ENCODE measurements at places on chromosomes 5 and 9.
A peak's percentile ranks its signal among the peaks of the same experiment; 100 is the strongest.

- no peak for DNase-seq
Observed at GRCh38 chr5:127210042-127210441, 80.6 kb upstream of the MEGF10 start.

- peak; percentile 76 for DNase-seq
Observed at GRCh38 chr9:89606624-89607311, 2.0 kb downstream of the GADD45G start.

GRCh38 chr5:5430136-5430535 is 7.7 kb downstream of the ICE1 start:
- DNase-seq: no peak

GRCh38 chr5:149419859-149420544 is 40.9 kb upstream of the IL17B start:
- no peak for DNase-seq

DNA sequence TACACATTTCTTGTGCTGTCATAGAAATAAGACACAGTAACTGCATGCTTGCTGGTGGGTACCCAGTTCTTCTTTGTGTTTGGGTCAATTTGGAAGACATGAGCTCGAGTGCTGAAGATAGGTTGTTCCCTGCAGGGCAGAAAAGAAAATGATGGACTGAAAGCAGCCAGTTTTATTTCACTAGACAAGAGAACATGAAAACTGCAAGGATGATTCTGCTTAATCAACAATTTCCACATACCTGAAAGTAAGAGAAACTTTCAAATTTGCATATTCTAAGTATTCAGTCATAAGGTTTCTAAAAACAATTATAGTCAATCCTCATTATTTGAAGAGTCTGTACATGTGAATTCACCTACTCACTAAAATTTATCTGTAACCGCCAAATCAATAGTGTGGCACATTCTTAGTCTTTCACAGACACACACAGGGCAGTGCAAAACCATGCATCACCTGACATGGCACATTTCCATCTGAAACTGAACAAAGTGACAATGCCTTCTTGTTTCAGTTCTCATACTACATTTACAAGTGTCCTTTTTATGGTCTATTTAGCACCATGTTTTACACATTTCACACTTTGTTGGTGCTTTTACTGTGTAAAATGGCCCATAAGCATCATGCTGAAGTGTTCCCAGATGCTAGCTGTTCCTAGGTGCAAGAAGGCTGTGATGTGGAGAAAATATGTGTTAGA is 56.9 kb downstream of the HOMER1 start:
- no peak for DNase-seq

GRCh38 chr9:94056442-94056974 is 27.8 kb upstream of the PTPDC1 start:
- no peak for DNase-seq

- DNase-seq: no peak
Observed at GRCh38 chr9:108476574-108476973, 379.2 kb downstream of the ACTL7B start.

- DNase-seq: peak; percentile 15
Observed at GRCh38 chr5:168269937-168270330, 21.5 kb upstream of the WWC1 start.

DNA sequence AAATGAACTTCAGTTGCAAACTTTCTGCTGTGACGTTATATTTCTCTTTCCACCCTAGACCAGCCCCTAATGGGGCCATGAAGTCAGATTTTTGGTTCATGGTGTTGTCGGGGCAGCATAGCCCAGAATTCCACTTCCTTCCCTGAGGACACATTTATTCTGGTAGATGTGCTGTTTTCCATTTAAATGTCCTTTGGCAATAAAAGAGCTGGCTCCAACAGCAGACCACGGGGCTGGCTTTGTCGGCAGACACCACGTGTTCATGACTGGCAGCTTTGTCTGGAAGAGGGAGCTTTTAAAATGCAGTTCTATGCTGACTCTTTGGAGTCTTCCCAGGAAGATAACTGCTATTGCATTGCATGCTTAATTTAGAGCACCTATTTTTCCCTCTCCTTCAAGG is 17.6 kb upstream of the LCP2 start:
- peak; percentile 36 for DNase-seq

DNA sequence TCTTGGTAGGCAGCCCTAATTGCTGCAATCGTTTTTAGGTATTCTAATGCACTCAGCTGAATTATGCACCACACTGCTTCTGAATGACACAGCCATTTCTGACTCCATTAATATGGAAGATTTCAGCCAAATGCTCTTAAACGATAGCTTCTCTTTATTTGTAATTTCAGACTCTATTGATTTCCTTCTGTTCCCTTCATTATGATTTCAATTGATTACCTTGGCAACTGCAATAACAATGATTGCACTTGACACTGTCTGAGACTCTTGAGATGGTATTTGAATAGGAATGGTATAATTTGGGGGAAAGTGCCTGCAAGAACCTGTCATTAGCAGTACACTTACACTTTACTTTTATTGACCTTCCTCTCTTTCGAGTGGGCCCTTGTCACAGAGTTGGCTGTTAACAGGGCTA is 296.1 kb upstream of the DMAC1 start:
- no peak for DNase-seq

DNA sequence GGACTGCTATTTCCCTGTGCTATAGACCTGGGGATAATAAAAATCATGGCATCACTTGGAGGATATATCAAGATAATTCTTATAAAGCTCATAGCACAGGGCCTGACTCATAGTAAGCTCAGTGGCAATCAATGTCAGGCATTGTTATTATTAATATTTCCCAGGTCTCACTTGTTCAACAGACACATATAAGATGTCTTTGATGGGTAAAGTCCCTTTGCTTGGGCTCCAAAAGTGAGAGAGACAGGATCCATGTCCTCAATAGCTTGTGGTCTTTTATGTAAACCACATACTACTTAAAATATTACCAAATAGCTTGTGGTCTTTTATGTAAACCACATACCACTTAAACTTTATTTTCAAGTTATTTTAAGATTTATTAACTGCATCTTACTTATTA is 11.2 kb downstream of the SH3RF2 start:
- no peak for DNase-seq

- no peak for DNase-seq
Observed at GRCh38 chr5:43609752-43610151, 6.8 kb downstream of the NNT start.

DNA sequence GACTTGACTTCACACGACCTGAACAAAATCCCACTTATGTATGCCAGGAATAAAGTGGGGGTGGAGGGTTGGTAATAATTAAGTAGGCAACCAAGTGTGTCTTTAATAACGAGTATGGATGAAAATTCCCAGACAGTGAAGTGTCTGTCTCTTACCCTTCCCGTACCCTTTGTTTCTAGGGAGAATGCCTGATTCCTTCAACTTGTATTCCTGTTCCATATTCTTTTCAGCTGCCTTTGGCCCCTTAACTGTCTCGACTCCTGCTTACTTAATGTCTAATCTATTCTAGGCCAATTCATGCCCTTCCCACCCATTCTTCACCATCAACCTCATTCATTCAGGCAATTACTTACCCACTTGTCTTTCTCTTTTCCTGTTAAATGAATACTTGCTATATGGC is 380.5 kb downstream of the RAB3C start:
- no peak for DNase-seq

DNA sequence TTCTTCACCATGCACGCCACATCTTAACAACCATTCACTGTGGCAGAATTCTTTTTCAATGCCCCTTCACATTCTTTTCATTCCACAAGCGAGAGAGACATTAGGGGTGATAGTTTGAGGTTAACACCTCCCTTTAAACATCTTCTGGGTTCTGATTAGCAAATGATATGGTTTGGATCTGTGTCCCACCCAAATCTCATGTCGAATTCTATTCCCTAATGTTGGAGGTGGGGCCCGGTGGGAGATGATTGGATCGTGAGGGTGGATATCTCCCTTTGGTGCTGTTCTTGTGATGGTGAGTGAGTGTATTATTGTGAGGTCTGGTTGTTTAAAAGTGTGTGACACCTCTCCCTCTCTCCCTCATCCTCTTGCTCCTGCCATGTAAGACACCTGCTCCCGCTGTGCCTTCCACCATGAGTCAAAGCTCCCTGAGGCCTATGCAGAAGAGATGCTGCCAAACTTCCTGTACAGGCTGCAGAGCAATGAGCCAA is 46.1 kb upstream of the RAI14 start:
- DNase-seq: no peak

DNA sequence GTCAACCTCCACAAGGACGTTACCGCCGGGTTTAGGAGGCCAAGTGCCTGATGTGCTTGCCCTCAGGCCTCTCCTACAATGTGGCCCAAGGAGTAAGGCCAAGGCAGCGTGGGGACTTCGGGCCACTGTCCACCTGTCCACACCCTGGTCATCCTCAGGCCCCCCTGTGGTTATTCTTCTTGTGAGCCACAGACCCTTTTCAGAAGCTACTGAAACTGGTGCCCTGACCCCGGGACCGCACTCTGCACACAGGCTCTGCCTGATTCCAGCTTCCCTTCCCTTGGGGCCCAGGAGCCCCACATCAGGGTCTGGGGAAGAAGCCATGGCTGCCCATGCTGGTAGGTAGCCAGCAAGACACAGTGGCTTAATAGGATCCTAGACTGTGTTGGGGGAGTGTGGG is 128.8 kb downstream of the OLFM1 start:
- DNase-seq: no peak

- DNase-seq: no peak
Observed at GRCh38 chr5:138676556-138677193, 76.5 kb upstream of the CTNNA1 start.

DNA sequence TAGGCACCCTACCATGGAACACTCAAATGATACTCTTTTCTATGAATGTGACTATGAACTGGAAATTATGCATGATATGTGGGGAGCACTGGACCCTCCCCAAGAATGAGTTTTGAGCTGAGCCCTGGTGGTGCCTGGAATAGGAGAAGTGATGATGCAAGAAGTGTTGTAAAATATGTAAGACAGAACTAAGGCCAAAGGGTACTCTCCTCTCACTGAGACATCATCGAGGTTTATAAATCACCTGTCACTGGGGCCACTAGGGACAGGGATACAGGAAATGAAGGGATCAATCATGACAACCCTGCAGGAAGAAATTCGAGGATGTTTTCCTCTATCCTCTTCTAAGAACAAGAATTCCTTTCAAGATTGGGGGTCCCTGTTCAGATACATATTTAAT is 45.4 kb downstream of the PCSK1 start:
- DNase-seq: no peak

- peak; percentile 85 for DNase-seq
Observed at GRCh38 chr9:100474082-100474923, 1.4 kb downstream of the TMEFF1 start.

GRCh38 chr5:140133514-140134167 is 7.9 kb downstream of the IGIP start:
- DNase-seq: no peak

GRCh38 chr5:104913841-104914281 is 1351.3 kb upstream of the NUDT12 start:
- DNase-seq: no peak

GRCh38 chr5:59850766-59851165 is 42.8 kb downstream of the PDE4D start:
- no peak for DNase-seq

DNA sequence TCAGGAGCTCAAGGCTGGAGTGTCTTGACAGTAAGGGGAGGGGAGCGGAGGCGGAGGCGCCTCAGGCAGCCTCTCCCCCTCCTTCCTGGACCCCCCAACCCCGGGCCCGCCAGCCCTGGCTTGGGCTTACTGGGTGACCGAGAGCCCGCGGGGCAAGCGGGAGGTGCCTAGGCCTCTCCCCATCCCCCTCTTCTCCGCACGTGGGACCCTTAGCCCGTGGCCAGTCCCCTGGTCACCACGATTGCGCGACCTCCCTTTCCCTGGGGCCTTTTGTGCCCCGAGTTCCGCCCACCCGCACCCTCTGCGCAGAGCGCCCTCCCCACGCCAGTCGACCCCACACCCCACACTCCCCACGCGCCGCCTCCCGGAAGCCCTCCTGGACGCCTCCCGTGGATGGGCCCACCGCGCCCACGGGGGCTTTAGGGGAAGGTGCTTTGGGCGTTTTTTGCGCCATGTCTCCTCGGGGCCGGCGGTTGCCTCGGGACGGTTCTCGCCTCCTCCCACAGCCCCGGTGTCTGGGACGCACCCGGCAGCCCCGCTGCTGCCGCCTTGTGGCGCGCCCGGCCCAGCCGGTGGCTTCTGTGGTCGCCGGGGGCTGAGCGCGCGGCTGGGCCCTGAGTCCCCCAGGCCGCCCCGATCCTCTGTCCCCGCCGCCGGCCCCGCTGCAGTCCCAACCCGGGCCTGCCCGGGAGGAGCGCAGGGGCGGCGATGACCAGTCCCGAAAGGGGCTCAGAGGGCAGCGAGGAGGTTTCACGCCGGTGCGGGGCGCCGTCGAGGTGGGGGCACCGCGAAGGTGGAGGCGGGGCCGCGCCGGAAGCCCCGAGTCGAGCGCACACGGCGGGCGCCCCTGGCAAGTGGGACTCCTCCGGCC is 3.2 kb downstream of the TOR4A start:
- DNase-seq: peak; percentile 82

GRCh38 chr9:83765376-83765775 is 52.2 kb downstream of the GKAP1 start:
- DNase-seq: no peak

DNA sequence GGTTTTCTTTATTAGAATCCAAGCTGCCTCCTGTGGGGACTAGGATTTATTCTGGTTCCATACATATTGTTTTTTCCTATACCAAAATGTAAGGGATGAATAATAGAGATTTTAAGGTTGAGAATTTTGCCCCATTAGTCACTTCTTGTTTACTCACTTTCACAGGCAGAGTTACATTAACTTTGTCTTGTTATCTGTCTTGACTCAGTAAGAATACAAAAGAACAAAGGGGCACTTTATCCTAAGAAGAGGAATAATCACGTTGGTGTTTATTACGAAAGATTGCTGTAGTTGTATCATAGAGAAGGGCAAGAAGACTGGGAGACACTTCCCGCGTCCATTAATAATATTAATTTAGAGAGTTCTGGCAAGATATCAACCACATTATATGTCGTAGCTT is 599.7 kb upstream of the FTMT start:
- no peak for DNase-seq

DNA sequence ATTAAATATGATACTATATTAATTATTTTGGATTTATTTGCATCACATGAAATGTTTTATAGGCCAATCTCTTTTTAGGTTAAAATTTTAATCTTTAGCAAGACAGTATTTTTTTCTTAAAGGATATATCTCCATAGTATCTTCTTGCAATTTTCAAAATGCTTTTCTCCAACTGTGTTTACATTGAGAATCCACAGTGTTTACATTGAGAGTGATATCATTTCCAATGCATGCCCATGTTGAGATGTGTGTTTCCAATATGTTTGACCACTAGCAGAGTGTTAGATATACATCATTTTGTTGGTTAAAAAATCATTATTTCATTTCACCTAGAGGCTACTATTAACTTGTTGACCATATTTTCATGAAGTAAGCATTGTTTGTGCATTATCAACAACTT is 17.3 kb downstream of the VCAN start:
- no peak for DNase-seq

DNA sequence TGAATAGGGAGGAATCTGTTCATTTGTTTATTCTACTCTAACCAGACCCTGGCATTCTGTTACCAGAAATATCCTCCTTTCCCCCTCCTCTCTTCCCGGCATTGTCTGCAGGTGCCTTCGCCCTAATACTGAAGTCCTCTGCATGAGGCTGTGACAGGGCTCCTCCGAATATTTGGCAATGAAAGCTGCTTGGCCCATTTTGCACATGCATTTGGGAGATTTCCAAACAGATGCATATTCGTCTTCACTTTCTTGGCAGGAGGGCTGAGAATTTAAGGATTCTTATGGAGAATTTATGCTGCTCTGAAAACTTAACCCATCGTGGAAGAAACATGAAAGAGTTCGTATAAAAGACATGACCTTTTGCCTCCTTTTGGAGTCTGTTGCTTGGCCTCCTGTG is 484.0 kb downstream of the ZNF608 start:
- peak; percentile 37 for DNase-seq

Measured in neural progenitor cell (in vitro differentiated cells).